ENCODE measurements at places on chromosomes 12 and 14.

GRCh38 chr14:102545461-102546265 lies 36.1 kb upstream of the ANKRD9 start:
- DNase-seq = no peak

- no peak for DNase-seq
These were observed 210.4 kb downstream of the DPY19L2 start for GRCh38 chr12:63457857-63458256.

DNA sequence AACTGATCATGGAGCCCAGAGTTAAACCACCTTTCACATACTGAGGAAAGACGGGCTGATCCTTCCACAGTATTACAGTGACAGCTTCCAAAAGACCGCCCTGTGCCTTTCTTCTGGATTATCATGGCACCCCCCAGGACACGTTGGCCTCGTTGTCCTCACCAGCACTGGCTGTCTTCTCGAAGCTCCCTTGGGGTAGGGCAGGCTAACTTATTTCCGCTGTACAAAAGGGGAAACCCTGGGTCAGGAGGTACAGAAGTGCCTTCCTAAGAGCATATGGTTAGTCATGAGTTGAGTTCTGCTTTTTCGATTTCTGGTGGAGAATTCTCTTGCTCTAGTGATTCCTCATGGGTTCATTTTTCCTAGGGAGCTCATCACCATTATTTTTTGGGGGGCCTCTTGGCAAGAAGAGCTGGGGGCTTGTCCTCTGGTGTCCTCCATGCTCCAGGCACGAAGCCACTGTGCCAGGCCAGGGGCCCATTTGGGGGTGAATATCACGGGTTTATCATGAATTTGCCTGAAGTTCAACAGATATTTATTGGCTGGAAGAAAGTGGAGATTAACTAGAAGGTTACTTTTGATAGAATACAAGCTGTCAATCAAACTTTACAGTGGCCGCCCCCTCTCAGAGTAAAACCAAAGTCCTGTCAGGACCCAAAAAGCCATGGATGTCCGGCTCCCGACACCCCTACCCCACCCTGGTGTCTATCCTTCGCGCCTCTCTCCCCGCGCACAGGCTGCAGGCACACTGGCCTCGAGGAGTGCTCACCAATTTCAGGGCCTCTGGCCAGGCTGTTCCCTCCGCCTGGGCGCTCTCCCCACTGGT lies 8.8 kb upstream of the TRAF3 start:
- no peak for DNase-seq

DNA sequence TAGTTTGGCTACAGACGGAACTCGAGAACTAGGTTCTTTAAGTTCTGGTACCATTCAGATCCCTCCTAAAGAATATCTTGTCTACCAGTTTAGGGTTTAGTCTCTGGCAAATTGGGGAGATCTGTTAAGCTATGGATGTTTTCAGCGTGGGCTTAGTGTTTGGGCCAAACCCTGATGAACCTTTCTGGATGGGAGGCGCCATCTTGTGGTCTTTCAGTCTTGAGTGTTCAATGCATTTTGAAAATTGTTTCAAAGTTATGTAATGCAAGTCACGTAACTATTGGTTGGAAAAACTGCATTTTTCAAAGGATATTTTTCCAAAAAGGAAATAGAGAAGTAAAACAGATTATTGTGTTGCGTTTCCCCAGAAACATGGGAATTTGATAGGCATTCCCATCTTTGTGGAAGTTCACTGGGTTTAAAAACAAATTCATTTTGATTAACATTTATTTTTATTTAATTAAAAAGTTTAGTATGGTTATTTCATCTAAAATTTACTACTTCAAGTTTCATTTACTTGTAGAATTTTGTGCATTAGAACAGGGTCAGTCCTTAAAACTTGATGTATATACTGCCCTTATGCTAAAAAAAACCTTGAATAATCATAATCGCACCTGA lies 169.0 kb downstream of the PRIMA1 start:
- DNase-seq = no peak

GRCh38 chr12:38690646-38691045 lies 214.7 kb downstream of the CPNE8 start:
- no peak for DNase-seq

GRCh38 chr12:119157528-119157927 lies 21.2 kb upstream of the HSPB8 start:
- DNase-seq = no peak

GRCh38 chr12:125092872-125093680 lies 27.8 kb downstream of the AACS start:
- DNase-seq = no peak

- no peak for DNase-seq
These were observed 488.9 kb downstream of the MDGA2 start for GRCh38 chr14:47186486-47186885.

GRCh38 chr14:100982353-100982752 lies 78.8 kb upstream of the RTL1 start:
- no peak for DNase-seq

- no peak for DNase-seq
These were observed 4.6 kb upstream of the SLC8A3 start for GRCh38 chr14:70193396-70193795.

GRCh38 chr12:45435945-45436710 lies 220.2 kb downstream of the ANO6 start:
- DNase-seq = no peak

- no peak for DNase-seq
These were observed 56.0 kb upstream of the DLK1 start for GRCh38 chr14:100670753-100671049.

- DNase-seq = no peak
These were observed 163.1 kb upstream of the EGLN3 start for GRCh38 chr14:34113991-34114390.

- no peak for DNase-seq
These were observed 73.8 kb upstream of the ARID2 start for GRCh38 chr12:45655743-45656142.

DNA sequence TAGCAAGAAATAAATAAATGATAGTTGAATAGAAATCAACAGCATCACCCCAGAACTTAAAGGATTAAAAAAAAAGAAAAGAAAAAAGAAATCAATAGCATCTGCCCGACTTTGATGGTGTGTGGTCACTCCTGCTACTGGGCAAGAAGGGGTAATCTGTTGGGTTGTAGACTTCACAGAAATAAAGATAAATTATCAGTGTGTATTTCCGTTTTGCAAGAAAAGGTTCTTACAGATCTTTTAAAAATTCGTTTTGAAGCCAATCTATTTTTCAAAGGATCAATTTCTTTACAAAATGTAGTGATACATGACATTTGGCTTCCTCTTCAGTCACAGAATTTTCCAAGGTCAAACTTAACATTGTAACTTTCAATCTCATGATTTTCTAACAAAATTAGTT lies 448.9 kb upstream of the FAR2 start:
- no peak for DNase-seq

- no peak for DNase-seq
These were observed at the start of gene CLEC6A for GRCh38 chr12:8455727-8456360. Gene CLEC6A, plus strand, starts transcription at chr12:8455962. Its CDS starts 150 bp downstream, at chr12:8456112.

GRCh38 chr14:71371711-71372396 lies 464.6 kb downstream of the PCNX1 start:
- DNase-seq = no peak

DNA sequence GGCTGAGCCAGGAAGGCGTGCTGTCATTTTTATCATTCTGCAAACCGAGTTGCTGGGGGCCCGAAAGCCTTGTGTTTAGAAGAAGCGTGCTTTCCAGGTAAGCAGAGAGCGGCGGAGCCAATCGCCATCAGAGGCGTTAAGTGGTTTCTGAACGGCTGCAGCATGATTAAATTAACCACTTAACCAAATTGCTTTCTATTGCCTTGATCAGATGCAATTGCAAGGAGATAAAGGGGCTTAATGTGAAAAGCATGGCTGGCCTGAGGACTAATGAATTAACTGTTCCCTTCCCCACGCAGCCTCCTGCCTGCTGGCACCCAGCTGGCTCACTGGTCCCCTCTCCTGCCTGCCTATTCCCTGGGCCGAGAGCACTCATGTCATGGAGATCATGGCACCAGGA lies 36.6 kb upstream of the CHGA start:
- DNase-seq = no peak

GRCh38 chr14:77805706-77806105 lies 5.8 kb downstream of the ADCK1 start:
- DNase-seq = no peak

DNA sequence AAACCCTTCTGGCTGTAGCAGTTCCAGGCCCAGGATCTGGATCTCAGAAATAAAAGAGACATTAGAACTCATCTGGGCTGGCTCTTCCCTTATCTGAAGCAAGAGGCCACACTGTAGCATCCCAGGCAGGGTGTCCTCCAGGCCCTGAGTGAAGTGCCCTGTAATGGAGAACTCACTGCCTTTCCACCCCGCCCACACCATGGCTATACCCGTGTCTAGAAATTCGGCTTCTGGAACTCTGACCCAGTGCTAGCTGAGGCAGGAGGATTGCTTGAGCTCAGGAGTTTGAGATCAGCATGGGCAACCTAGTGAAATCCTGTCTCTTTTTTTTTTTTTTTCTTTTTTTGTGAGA lies 23.5 kb upstream of the PLEKHG3 start:
- DNase-seq = no peak

GRCh38 chr14:100891501-100892445 lies 11.7 kb downstream of the RTL1 start:
- DNase-seq = no peak

GRCh38 chr12:66531766-66532165 lies 147.1 kb downstream of the GRIP1 start:
- DNase-seq = no peak

- no peak for DNase-seq
These were observed 74.7 kb downstream of the RFX4 start for GRCh38 chr12:106657488-106657887.

GRCh38 chr12:123973552-123974341 lies 732 bp downstream of the ZNF664 start:
- DNase-seq = no peak

DNA sequence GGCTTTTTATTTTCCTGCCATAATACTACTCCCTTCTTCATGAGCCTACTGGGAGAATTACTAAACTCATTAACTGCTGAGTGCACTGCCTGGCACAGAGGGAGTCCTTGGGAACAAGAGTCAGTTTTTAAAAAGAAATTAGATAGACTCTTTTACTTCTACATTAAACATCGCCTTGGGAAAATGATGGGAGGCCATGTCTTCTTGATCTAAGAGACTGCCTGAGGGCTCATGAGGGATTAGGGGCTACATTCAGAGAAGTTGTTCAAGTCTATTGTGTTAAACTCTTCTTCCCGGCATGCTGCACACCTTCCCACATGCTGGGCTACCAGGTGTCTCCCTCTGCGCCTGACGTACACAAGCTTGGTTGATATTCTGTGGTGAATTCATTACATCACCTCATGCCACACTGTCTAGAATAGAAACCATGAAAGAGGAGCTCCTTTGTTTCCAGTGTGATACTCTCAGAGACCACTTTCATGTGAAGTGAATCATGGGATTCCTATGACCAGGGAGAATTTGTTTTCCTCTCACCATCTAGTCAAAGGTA lies 1422.3 kb downstream of the AACS start:
- no peak for DNase-seq

DNA sequence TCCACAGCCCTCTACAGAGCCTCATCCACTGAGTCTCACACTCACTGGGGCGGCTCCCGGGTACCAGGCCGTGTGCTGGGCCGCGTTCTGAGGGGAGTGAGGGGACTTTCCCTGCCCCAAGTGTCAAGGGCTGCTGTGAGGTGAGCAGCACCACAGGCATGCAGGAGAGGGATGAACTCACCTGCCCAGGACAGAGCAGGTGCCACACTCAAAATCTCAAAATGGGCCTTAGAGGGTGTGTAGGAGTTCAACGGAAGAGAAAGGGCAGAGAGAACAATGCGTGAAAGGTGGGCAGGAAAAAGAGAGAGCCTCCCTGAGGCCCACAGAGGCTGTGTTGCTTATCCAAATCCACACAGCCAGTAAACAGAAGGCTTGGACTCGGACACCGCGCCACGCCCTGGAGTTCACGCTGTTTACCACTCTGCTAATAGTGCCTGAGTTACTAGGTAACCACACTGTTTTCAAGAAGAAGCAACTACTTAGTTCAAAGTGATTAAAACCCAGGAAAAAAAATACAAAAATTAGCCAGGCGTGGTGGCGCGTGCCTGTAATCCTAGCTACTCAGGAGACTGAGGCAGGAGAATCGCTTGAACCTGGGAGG lies 32.7 kb downstream of the TSPAN11 start:
- DNase-seq = no peak

GRCh38 chr12:71636704-71637115 lies 26.9 kb downstream of the ZFC3H1 start:
- DNase-seq = no peak
